T follicular helper cell (primary cell): ENCODE measurements at places on chromosomes 1 and 21.

GRCh38 chr21:41825216-41825615 is 53.9 kb downstream of the PRDM15 start:
- DNase-seq: no peak

DNA sequence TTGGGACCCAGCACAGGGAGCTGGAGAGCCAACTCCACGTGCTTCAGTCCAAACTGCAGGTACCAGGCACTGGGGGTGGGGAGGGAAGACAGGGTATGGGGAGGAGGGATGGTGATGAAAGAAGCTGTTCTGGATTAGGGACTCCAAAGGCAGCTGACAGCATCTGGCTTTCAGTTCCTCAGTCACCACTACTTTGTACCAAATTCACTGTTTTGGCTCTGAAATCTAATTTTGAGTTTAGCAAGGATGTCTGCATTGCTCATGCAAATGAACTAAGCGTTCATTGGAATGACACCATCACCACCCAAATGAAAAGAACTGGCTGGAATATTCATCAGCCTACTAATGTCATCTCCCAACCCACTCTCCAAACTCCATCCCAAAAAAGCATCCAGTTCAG is 8.7 kb downstream of the C1orf74 start:
- DNase-seq: no peak

- no peak for DNase-seq
These were observed 5.4 kb upstream of the NTNG1 start for GRCh38 chr1:107135463-107135862.

GRCh38 chr1:179474713-179475112 is 101.0 kb downstream of the NPHS2 start:
- DNase-seq: no peak

DNA sequence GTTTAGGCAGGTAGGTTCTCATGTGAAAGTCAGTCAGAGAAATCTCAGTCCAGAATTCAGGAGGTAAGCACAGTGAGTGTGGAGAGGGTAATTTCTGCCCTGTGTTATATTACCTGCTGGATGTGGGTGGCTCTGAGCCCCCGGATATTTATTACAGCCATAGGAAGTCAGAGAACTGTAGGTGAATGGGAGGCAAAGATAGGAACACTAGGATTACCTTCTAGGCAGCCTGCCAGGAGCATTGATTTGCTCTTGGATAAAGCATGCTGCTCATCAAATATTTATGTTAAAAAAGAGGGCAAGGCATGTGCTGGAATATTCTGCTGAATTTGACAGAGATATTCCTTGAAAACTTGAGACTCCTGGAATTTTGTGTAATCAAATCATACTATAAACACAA is 8.5 kb downstream of the GNG12 start:
- no peak for DNase-seq

DNA sequence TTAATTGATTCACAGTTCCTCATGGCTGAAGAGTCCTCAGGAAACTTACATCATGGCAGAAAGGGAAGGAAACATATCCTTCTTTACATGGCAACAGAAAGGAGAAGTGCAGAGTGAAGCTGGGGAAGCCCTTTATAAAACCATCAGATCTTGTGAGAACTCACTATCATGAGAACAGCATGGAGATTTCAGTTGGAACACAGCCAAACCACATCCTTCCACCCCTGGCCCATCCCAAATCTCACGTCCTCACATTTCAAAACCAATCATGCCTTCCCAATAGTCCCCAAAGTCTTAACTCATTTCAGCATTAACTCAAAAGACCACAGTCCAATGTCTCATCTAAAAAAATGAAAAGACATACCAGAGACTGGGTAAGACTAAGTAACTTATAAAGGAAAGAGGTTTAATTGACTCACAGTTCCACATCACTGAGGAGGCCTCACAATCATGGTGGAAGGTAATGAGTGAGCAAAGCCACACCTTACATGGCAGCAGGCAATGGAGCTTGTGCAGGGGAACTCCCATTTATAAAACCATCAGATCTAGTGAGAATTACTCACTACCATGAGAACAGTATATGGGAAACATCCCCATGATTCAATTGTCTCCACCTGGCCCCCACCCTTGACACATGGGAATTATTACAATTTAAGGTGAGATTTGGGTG is 105.2 kb downstream of the MRPL39 start:
- DNase-seq: no peak

DNA sequence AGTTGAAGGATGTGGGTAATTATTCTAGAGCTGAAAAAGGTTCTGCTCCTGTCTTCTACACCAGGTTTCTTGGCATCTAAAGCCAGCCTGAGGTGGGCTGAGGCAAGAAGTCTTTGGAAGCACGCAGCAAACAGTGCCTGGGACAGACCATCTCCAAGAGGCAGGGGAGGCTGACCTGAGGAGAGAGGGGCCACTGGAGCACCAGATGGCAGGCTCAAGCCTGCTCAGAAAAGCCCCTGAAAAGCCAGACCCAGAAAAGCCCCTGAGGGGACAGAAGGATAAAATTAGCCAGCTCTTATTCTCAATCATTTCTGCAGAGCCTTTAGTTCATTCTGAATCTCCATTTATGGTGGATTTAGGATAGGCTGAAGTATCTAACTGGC is 17.1 kb downstream of the FCRL4 start:
- no peak for DNase-seq

DNA sequence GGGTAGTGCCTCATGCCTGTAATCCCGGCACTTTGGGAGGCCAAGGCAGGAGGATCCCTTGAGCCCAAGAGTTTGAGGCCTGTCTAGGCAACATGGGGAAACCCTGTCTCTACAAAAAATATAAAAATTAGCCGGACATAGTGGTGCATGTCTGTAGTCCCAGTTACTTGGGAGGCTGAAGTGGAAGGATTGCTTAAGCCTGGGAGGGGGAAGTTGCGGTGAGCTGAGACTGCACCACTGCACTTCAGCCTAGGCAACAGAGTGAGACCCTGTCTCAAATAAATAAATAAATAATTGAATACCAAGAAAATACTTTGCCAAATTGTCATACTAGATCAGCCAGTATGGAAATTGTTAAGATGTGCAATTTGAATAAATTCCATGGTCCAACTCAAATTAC is 5.9 kb upstream of the RBBP5 start:
- DNase-seq: no peak

DNA sequence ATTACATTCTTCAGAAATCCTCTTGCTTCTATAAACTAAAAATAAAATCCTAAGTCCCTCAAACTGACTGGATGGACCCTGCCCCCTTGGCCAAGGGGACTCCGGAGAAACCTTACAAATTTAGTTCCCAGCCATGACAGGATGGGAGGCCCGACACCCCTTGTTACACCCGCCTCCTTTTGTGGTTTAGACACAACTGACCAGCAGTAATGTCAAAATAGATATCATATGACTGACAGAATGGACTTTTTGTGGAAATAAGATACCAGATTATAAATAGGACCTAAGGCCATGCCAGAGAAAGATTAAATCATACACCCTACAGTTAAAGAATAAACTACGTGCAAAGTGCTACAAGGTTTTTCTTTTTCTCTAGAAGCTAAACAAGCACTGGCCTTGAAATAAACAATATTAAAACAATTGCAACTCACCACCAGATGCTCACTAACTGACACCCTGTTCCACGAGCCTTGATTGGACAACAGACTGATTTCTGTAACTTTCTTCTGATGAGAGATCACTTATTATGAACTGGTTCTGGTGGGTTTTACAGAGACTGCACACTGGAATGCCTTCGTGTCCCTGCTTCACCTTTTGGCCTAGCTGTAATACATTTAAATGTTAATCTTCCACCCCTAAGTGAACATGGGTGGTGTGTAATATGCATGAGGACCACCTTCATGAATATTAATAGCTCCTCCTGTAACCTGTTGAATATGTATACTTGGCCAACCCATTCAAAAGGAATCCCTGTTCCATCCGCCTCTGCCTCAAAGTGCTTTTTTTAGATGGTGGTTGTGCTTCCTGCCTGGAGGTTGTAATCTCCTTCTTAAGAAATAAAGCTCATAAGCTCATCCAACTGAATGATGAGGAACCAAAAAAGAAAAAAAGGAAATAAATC is 99.6 kb downstream of the ODF2L start:
- no peak for DNase-seq

- peak; percentile 28 for DNase-seq
These were observed 9.7 kb downstream of the SERINC2 start for GRCh38 chr1:31422505-31423319.

- no peak for DNase-seq
These were observed 56.9 kb upstream of the TMPRSS2 start for GRCh38 chr21:41564871-41565274.

GRCh38 chr1:216346526-216346925 is 76.7 kb downstream of the USH2A start:
- DNase-seq: no peak

- DNase-seq: no peak
These were observed 366.9 kb upstream of the USP24 start for GRCh38 chr1:55582084-55582483.

GRCh38 chr1:59609245-59609644 is 205.5 kb upstream of the HOOK1 start:
- no peak for DNase-seq

DNA sequence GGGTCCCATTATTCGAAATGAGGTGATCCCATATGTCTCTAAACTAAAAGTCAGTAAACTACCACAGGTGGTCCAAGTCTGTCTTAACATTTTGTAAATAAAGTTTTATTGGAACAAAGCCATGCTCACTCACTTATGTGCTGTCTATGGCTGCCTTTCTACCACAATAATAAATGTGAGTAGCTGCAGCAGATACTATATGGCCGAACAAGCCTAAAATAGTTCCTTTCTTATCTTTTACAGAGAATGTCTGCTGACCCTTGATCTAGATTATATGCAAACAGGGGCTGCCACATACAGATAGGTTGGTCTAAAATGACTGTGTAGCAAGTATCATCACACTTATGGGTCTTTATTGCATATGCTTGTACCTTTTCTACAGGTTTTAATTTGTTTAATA is 140.0 kb downstream of the VAV3 start:
- no peak for DNase-seq

DNA sequence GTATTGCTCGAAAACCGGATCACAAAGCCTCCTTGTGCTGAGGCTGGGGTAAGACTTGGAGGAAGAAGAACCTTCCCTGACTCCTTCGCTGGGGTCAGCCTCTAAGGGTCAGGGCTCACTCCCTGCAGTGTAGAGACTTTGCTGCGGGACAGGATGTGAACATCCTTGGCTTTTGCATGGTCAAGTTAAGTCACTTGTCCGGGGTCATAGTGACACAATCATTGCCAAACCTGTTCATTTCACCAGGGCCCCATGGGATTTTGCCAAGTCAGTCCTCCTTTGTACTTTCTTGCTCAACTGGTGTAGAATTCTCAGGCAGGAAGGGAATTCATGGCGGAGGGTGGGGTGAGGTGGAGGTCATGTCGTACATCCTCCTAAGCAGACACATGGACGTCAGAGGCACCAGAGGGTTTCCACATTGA is 24.7 kb upstream of the IL10 start:
- no peak for DNase-seq

DNA sequence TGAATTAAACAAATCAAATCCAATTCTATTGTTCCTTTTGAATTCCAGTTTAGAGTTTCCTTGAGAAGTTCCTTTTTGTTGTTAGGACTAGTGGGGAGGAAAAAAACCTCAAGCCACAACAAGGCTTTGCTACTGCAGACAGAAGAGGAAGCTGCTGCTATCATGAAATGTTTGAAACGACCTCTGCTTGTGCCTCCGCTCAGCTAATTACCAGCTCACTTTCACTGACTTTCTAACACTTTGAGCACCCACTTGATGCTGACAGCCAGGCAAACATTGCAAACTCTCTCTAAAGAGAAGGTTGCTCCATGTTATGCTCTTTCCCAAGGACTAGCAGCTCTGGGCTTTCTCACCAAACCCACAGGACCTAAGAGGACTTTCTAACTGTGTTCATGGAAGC is 203.9 kb upstream of the PROX1 start:
- DNase-seq: no peak
